IPS DF 19.7 (cell line): ENCODE measurements at places on chromosomes 12 and 14.

GRCh38 chr12:122749569-122750332, 2.9 kb upstream of the DENR start:
- no peak for DNase-seq

DNA sequence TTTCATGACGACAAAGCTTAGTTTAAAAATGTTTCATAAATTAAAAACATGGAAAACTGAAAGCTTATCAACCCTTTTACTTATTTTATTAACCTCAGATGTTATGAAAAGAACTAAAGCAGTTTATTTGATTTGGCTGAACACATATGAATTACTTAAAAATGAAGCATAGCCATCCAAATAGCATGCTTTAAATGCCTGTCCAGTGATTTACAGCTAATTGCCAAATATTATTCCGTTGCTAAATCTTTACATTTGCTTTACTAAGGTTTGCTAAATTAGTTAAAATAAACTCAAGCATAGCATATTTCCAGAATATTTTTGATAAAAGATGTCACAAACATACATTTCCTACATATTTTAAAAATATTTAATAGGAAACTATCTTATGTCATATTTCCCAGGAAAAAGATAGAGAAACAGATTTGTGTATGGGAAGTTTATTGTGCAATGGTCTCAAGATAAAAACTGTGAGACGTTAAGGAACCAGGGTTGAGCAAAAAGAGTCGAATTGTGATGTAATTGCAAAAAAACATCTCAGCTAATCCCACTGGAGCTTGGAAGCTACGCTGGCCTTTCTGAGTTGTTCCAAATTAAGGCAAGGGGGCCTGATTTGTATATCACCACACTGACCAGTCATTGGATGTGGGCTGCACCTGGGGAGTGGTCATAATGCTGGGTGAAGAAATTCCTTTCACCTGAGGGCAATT, 25.8 kb downstream of the GPR135 start:
- no peak for DNase-seq

DNA sequence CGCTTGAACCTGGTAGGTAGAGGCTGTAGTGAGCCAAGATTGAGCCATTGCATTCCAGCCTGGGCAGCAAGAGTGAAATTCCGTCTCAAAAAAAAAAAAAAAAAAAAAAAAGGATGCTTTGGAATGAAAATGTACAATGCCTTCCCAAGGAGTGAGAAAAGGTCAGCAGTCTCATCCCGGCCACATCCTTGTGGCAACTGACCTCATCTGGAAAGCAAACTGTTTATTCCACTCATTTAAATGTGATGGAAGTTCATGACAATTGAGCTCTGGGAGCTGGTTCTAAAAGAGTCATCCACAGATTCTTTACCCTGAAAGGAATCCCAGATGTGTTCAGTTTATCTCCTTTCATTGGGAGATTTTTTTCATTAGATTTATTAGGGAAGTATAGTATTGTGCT, 19.4 kb upstream of the LIMA1 start:
- no peak for DNase-seq

DNA sequence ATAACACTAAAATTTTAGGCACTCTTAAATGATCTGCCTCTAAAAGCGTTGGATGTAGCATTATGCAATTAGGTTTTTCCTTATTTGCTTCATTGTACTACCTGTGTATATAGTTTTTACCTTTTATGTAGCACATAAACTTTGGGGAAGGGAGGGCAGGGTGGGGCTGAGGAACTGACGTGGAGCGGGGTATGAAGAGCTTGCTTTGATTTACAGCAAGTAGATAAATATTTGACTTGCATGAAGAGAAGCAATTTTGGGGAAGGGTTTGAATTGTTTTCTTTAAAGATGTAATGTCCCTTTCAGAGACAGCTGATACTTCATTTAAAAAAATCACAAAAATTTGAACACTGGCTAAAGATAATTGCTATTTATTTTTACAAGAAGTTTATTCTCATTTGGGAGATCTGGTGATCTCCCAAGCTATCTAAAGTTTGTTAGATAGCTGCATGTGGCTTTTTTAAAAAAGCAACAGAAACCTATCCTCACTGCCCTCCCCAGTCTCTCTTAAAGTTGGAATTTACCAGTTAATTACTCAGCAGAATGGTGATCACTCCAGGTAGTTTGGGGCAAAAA, 4.1 kb downstream of the CDKN1B start:
- DNase-seq, result no peak

DNA sequence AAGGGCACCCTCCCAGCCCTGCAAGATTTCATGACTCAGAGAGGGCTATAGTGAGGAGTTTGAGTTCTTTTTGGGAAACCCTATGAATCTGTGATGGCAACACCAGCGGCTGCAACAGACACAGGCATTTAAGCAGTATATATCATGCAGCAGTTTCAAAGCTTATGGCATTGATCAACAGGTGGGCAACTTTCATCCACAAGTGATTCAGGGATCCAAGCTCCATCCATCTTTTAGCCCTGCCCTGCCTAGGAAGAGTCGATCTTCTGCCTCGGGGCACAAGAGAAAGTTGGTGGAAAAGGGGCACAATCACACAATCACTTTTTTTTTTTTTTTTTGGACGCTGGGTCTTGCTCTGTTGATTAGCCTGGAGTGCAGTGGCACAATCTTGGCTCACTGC, 8.3 kb upstream of the FAM222A start:
- DNase-seq, result no peak
